Nephron progenitor cell (in vitro differentiated cells): ENCODE measurements at places on chromosomes 12 and 14.

DNA sequence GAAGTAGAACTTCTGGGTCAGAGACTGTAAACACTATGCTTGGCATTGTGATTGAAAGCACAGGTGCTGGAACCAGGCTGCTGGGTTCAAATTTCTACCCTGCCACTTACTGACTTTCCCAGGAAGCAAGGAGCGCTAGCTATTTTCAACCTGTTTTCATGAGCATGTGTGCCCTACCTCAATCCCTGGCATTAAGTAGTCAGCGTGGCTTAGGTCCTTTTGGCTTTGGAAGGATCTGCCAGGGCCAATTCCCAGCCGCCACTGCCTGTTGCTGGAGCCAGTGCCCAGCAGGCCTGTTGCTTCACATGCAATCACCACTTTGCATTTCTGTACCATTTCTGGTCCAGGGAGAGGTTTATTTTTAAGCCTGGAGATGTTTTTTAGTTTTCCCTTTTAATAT, 196.3 kb downstream of the TRHDE start:
- no peak for DNase-seq

GRCh38 chr12:101855364-101855884, 22.0 kb upstream of the DRAM1 start:
- no peak for DNase-seq

DNA sequence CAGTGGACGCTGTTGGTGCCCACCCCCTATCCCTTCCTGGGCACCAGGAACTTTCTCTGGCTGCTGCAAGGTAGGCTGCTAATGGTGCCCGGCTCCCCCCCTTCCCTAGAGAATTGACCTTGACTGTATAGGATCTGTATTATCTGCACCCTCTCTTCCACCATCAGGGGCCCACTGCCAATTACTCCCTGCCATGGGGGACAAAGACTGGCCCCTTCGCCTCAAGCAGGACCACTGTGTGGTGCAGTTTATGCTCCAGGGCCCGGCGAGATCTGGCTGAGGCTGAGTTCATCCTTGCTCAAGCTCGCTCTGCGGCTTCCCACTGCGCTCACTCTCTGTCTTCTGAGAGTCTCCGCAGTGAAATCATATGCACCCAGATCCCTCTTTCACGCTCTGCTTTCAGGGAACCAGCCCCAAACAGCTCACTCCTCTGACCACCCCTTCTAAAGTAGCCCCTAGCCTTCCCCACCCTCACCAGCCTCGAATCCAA, 95.2 kb downstream of the LGMN start:
- no peak for DNase-seq

- DNase-seq: no peak
Measured at GRCh38 chr14:50070230-50070629, 46.1 kb downstream of the VCPKMT start.

GRCh38 chr12:46368684-46369083, 3.9 kb downstream of the SLC38A2 start:
- DNase-seq: no peak

- no peak for DNase-seq
Measured at GRCh38 chr14:86779416-86779815, 1213.6 kb downstream of the GALC start.

- no peak for DNase-seq
Measured at GRCh38 chr12:116171549-116171948, 105.9 kb downstream of the MED13L start.

- DNase-seq: peak; percentile 31
Measured at GRCh38 chr12:110501399-110501751, 536 bp downstream of the VPS29 start.

DNA sequence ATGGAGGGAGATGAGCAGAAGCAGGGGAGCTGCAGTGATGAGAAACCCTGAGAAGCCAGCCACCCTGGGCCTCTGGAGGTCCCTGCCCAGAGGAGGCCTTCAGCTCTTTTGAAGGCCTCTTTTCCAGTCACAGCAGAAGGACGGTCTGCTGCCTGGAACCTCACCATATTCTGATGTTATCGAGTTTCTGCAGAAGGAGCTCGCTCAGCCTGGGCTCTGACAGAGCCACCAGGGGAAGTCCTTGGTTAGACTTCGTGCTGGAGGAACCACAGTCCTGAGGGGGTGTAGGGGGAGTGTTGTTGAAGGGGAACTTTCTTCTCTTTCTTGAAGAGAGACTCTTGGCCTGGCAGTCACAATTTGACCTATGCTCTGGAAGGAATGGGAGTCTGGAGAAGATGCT, 25.1 kb upstream of the BATF start:
- DNase-seq: no peak

DNA sequence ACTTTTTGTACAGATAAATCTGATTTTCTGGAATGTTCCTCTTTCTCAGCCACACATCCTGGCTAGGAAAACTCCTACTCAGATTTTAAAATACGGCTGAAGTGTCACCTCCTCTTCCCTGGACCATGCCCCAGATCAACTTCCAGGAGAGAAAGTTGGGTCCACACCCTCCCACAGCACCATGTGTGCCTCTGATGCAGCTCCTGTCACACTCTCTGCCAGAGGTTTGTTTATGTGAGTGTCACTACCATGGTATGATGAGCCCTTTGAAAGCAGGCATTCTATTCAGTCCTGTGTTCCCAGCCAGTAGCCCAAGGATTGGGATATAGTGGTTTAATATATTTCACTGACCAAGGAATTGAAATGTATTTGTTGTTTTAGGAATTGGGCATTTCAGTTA, 287.2 kb upstream of the ATP2B1 start:
- no peak for DNase-seq

GRCh38 chr12:110475426-110475825, 6.8 kb downstream of the FAM216A start:
- no peak for DNase-seq

DNA sequence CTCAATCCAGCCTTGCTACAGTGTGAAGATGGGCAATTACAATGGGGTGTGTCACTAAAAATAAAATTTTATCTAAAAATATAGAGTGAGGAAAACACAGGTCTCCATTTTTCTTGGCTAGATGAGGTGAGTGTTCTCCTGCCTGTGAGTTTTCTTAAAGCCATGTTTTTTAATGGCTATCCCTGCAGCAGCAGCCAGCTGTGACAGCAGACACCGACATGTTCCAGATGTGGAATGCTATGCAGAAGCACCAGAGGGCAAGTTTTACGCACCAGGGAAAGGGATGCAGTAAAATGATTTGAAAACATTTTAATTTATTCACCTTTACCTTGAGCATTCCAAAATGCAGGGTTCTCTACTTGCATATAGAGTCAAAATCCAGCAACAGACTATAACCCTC, 577.0 kb upstream of the STXBP6 start:
- no peak for DNase-seq

- no peak for DNase-seq
Measured at GRCh38 chr12:104534162-104534856, 77.6 kb downstream of the CHST11 start.

DNA sequence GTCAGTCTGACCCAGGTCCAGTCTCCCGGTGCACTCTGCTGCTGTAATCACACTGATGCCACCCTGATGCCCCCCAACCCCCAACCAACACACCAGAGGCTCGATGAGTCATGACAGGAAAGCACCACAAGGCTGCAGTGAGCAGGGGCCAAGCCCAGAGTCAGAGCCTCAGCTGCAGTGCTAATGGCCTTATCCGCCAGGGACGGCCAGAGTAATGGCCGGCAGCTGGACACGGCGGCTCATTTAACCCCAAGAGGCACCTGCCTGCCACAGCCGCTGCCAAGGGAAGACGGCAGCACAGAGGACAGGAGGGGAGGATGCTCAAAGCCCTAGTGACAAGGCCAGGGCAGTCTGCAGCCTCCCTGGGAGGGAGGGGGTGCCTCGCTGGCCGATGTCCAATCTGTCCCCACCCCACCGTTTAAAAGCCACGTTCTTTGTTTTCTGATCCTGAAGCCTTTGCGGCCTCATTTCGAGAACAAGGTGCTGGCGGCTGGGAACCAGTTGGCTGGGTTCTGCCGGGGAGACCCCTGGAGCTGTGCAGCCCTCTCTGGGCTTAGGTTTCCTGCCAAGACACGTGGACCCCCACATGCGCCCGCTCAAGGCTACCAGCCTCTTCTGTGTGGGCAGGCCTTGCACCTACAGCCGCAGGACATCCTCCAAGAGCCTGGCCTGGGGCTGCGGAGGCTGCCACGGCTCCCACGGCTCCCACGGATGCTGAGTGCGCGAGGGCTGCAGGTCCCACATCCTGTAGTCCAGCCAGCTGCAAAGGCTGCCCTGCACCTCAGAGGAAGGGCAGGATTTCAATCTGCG, 13.1 kb downstream of the CCDC85C start:
- DNase-seq: no peak

DNA sequence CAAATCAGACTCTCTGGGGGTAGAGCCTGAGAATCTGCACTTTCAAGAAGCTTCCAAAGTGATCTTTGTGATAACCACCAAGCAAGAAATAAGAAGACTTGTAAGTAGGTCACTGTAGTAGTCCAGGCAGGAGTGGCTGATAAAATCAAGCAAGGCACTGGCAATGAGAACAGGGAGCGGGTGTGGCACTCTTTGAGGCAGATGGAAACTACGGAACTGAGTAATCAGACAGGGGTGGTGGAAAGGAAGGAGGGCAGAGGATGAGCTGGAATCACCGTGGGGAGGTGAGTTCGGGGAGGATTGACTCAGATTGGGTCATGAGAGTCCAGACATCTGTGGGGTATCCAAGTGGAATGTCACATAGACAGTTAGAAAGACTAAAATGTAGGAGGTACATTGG, 44.4 kb upstream of the PLXNC1 start:
- no peak for DNase-seq
